ENCODE measurements at places on chromosomes 4 and X.

- DNase-seq: no peak
These were observed 51.8 kb downstream of the RBPJ start for GRCh38 chr4:26372525-26373172.

GRCh38 chr4:129532573-129532972 lies 436.6 kb downstream of the C4orf33 start:
- no peak for DNase-seq

- DNase-seq: no peak
These were observed 195.2 kb upstream of the STK26 start for GRCh38 chrX:131827935-131828334.

DNA sequence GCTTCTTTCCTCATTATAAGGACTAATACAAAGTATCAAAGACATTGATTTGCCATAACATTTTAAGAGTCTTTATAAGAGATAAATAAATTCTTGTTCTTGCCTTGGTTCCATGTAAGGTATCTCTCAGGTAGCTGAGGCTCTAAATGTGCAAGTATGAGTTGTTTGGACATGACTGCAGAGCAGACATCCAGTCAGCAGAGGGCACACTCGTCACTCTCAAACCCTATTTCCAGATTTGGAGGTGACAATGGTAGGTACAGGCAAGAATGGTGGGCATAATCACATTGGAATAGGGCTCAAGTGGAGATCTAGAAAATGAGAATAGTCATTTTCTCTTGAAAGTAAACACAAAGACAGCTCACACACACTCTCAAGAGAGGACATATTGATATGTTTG lies 133.3 kb upstream of the ZIC3 start:
- DNase-seq: no peak

GRCh38 chr4:30670206-30670605 lies 50.0 kb upstream of the PCDH7 start:
- DNase-seq: no peak

DNA sequence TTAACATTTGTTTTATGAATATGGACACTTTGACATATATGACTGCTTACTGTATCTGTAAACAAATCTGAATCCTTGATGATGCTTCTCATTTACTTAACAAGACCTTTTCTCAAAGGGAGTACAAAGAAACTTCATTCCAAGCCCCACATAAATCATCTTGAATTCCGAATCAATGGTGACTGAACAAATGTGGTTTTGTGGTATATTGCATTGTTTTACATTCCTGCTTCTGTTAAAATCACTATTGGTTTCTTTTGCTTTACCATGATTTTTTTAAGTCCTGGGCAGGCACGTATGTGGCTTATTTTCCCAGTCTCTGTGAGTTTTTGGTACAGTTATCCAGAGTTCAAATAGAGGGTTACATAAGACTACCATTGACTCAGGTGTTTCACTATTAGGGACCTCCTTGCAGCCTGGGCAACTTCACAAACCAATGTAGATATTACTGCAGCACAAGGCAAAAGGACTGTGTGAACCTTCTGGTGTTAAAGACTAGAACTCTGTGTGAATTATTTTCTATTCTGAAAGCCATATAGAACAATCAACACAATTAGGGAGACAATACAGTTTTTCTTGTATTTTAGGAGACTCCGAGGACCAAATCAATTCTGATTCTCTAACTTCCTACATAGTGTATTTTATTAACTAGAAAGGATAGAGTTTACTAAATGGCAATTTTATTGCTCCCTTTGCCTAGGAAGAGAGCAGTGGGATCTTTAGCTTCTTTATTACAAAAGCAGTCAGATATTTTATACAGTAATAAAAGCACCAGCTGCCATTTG lies 196.4 kb downstream of the GALNTL6 start:
- no peak for DNase-seq

DNA sequence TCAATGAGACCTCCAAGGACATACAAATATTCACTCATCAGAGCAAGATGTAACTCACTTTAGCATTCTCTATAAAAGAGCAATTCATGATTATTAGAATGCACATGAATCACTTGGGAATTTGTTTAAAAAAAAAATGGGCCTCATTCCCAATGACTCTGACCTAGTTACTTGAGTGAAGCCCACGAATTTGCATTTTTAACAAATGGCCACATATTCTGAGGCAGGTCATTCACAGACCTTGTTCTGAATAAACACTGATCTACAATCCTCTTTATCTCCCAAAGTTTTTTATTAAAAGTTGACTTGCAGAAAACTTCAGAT lies 255.1 kb upstream of the VEGFC start:
- no peak for DNase-seq

GRCh38 chr4:107210450-107211239 lies 174.5 kb upstream of the DKK2 start:
- no peak for DNase-seq

DNA sequence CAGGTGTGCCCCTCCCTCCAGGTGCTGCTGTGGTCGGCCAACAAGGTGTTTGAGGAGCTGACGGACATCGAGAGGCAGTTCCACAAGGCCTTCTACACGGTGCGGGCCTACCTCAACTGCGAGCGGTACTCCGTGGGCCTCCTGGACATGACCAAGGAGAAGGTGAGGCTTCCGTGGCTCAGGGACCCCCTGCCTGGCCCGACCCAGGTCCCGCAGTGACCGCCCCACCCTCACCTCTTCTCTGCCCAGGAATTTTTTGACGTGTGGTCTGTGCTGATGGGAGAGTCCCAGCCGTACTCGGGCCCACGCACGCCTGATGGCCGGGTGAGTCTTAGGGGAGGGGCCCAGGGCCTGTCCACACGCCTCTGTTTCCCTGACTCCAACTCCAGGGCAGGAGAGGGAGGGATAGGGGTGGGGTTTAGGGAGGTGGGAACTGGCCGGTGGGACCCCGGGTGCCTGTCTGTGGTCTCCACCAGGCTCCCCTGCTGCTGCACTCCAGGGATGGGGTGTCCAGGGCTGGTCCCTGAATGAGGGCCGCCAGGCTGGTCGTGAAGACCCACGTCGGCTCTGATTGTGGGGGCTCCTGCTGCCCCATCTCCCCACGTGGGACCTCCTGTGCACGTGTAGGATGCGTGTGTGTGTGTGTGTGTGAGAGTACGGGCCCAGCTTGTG lies 20.1 kb downstream of the ATP5ME start:
- DNase-seq: no peak

- DNase-seq: no peak
These were observed 17.9 kb downstream of the CNOT6L start for GRCh38 chr4:77801260-77801608.

- DNase-seq: no peak
These were observed 593.5 kb downstream of the BCOR start for GRCh38 chrX:39504227-39504626.

DNA sequence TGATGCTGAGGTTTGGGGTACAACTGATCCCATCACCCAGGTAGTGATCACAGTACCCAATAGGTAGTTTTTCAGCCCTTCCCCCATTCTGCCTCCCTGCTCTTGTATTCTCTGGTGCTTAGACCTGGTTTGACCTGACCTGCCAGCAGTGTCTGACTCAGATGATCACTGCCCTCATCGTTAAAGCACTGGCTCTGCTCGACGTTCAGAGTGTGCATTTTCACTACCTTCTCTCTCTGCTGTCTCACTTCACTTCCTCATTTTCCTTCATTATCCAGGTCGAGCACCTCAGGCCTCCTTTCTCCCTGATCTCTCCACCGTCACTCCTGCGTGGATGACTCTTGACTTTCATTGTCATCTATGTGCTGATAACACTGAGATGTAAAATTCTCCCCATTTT lies 83.6 kb downstream of the PARM1 start:
- no peak for DNase-seq

- DNase-seq: no peak
These were observed 8.1 kb downstream of the DOK7 start for GRCh38 chr4:3471098-3471760.

GRCh38 chr4:182126096-182126495 lies 117.1 kb upstream of the TENM3 start:
- DNase-seq: no peak

DNA sequence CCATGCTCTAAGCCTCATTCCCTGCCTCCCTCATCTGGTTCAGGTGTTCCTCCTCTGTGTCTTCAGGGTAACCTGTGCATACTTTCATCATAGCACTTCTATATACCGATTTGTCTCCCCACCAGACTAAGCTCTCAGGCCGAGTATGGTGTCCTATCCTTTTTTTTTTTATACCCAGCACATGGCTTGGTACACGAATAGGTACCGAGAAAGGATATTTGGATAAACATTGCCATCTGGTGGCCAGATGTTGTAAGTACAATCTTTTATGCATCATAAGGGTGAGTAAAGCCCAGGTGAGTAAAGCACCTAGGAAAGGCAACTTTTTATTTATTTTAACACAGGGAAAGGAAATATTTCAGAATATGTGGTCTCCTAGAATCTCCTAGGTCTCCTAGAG lies 68.4 kb downstream of the MID2 start:
- no peak for DNase-seq

DNA sequence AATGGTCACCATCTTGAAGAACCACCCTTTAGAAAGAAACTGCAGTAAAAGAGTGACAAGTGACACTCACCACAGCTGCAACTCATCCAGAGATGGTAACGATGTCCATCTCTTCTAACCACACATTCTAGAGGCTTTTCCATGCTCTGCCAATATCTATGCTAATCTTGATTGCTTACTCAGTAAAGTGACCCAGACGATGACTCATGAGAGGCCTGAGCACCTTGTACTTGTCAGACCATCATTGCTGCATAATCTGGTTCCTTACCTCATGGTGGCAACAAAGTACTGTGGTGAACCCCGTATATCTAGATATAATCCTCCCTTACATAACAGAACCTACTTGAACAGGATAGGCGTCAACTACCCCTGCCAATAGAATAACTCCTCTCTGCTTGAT lies 75.6 kb downstream of the CCNG2 start:
- DNase-seq: no peak

DNA sequence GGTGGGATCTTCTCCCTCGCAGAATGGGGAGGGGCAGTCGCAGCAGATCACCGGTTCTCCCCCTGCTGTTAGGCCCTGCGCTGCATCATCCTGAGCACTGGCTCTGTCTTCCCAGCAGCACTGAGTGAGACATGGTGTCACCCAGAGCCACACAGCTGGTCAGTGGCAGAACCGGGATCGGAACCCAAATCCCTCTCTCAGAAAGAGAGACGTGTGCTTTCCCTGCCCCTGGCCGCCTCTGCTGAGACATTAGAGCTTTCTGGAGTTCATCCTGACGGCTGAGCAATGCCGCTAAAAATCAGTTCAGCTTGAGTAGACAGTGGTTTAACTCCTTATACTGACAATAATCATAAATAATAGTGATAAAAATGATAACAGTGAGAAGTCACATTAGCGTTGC lies 87.9 kb downstream of the EVC start:
- DNase-seq: no peak

DNA sequence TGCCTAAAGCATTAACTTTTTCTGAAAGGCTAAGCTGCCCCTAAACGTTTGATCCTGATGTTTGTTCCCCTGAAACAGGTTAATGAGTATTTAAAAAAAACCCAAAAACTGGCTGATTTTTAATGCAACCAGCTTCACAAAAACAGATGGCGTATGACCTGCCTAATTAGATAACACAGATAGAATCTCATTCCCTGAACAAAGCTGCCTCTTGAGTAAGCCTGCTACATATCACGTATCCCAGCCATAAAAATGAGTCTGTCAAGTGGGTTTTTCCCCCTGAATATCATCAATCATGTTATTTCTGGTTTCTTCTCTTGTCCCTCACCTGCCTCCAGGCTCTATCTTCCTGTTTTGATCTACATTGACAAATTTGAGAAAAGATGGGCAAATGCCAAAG lies 154.2 kb upstream of the FAM9B start:
- DNase-seq: no peak

DNA sequence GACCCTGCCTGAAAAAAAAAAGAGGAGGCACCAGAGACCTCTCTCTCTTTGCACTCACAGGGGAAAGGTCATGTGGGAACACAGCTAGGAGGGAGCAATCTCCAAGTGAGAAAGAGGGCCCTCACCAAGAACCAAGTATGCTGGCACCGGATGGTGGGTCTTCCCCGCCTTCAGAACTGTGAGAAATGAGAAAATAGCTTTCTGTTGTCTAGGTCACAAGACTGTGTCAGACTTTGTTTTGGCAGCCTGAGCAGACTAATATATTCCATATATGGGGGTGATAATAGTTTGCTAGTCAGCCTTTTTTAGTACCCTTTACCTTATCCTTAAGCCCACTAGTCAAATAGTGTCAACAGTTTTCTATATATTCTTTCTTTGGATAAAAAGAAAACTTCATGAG lies 193.0 kb downstream of the TRIML1 start:
- no peak for DNase-seq

- no peak for DNase-seq
These were observed 394.6 kb downstream of the TECRL start for GRCh38 chr4:64014647-64015046.

DNA sequence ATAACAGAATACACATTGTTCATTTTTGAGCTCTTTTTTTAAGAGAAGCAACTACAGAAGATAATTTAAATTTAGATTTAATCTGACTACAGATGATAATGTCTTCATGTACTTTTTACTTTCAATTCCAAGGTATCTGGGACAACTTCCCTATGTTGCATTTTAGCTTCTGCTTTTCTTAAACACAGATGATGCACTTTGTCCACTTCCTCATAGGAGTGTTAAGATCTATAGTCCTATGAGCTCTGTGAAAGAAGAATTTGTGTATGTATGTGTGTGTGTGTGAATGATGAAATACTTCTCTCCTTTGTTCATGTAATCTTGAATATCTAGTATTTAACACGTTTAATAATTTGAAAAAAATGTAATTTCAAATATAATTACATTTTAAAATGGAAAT lies 5.3 kb upstream of the FHIP1A start:
- DNase-seq: no peak

DNA sequence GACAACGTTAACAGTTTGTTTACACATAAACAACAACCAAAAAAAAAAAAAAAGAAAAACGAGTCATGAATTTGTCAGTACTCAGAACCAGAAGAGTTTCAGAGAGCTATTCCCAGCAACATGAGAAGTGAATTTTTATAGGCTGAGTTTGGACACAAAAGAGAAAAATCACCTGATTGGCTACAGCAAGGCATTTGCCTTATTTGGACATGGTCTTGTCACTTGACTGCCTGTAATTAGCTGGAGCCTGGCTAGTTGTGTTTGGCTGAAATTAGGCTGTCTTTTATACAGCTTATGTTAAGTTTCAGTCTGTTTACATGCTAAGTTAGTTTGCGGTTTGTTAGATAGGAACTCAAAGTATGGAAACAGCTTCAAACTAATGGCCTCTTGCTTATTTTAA lies 880 bp upstream of the TEX13A start:
- no peak for DNase-seq

- DNase-seq: no peak
These were observed 94.5 kb downstream of the RAPGEF2 start for GRCh38 chr4:159197260-159197884.

DNA sequence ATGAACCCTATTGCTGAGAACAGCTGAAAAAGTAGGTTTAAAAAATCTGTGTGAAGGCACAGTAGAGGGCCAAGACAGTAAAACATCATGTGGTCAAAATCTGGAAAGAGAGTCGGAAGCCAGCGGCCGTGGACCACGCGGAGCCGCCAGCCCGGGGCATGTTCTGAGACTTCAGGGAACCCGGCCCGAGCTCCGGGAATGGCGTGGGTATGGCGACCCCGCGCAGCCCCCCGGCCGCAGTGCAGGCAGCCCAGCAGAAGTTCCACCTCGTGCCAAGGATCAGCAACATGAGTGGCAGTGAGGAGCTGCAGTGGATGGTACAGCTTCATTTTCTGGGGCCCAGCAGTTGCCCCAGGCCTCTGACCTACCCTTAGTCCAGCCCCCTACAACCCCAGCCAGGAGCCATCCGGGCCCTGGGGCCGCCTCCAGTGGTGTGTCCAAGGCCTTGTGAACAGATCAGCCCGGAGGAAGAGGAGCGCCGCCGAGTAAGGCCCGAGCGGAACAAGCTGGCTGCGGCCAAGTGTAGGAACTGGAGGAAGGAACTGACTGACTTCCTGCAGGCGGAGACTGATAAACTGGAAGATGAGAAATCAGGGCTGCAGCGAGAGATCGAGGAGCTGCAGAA lies 94.2 kb downstream of the LARP1B start:
- no peak for DNase-seq

Measured in stimulated activated CD8-positive, alpha-beta memory T cell treated with anti-CD3 and anti-CD28 coated beads, Interleukin-2, amount 100 ng/mL, for 1 hour (primary cell).